Effector memory CD4-positive, alpha-beta T cell (primary cell): ENCODE measurements at places on chromosomes 6 and 20.

DNA sequence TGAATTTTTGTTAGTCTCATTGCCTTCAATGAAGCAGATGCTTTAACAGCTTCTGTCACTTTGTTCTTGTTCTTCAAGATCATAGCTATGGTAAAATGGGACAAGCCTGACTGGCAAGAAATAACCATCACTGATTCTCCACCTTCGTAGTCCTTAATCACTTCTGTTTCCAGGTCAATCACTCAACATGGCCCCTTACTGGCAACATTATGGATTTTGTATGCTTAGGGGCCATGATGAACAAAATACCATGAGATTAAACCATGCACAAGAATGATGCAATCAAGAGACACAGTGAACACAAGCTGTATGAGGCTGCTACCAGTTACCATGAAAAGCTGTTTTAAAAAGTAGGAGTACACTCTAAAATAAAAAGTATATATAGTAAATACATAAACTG, 32.8 kb downstream of the ADNP start:
- no peak for DNase-seq

DNA sequence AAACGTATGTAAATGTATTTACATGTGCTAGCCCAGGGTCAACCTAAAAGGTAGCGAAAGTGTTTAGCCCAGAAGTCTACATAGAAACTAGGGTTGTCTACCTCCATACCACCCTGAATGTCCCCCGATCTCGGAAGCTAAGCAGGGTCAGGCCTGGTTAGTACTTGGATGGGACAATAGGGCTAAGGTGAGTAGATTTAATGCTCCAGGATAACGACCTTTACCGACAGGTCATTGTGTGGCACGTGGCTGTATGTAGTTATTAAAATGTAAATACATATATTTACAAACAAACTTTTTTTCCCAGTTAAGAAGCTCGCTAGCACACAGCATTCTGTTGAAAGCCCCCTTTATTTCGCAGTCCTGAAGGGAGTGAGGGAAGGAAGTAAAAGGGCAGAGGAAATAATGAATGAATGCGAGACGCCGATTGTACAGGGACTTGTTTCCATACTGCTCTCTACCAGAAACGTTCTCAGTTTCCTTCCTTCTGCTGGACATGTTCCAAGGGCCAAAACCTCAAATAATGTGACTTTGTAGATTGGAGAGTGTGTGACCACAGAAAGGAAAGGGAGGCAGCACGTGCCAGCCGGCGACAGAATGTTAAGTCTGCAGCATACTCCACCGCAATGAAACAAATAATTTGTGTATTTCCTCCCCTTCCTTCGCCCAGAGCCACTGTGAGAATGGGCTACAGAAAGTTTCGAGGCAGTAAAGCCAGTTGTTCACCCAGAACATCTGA, 612 bp downstream of the ADAT2 start:
- DNase-seq, result peak; percentile 41

- no peak for DNase-seq
Observed at GRCh38 chr20:10863337-10864060, 189.7 kb upstream of the JAG1 start.

DNA sequence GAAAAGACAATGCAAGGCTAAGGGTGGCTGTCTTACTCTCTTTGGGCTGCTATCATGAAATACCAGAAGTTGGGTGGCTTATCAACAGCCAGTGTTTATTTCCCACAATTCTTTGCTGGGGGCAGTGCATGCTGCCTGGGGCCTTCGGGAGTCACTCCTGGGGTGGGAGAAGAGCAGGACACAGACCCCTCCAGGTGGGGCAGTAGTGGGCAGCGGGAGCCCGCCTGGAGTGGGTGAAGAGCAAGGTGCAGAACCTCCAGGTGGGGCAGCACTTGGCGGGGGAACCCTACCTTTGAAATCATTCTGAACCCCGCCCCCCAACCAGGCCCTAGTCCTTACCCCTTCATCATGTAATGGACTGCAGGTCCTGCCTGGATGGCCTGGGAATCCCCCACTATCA, 69.6 kb upstream of the THBS2 start:
- DNase-seq, result no peak

- DNase-seq, result no peak
Observed at GRCh38 chr20:52921340-52921739, 50.8 kb upstream of the TSHZ2 start.

- no peak for DNase-seq
Observed at GRCh38 chr6:20148433-20148832, 63.8 kb downstream of the MBOAT1 start.
